ENCODE measurements at places on chromosomes 1 and 21. TPM values are rescaled to one million over a fixed set of nuclear protein-coding genes. Genes with fewer than 3 reads are reported as not detected.

DNA sequence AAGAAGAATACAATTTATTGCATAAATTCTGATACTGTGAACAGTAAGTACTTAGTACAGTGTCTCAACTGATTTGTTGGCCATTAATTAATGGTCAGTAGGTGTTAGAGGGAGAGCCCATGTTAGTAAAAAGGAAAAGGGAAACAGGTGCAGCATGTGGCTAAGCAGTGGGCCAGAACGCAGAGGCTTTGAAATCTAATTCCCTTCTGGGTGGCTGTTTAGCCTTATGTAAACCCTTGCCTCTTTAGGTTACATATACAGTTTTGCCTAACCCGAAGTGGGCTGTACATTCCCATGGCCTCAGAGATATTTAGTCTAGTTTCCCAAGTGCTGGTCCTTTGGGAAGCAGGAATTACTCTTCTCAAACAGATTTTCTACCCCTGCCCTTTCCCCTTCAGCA lies 43.5 kb upstream of the BCL9 start:
- no peak for DNase-seq

GRHL3 gene
- total RNA-seq: 5.7 TPM

GRCh38 chr1:26321315-26322041 lies 3.7 kb downstream of the CD52 start:
- peak; percentile 77 for DNase-seq

DNASE2B gene
- 0.26 TPM for total RNA-seq

AUNIP gene
- 5.9 TPM for total RNA-seq

DNA sequence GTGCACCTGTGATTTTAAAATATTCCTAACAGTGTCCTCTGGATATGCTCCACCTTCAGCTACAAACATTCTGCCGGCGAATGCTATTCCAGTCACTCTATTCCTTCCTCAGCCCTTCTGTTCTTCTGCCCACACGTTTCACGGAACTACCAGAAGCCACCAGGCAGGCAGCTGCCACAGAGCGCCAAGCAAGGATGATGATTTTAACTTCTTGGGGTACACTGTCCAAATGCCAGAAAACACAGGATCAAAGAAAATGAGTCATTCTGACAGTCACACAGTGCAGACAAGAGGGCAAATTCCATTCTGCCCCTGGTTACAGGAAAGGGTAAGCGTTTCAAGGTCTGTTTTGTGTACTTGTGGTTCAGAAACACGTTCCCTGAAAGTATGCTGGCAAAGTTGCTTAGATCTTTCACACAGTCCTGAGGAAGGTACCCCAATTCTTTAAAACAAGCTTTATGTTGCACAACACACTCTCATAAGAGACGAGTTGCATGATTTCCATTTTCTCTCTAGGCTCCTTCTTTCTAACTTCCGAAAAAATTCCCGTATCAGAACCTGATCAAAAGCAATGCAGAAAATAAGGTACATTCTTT lies 508.3 kb upstream of the PKN2 start:
- DNase-seq: no peak

GRCh38 chr1:208093754-208094719 lies 150.1 kb downstream of the PLXNA2 start:
- peak; percentile 41 for DNase-seq

PLD5 gene
- 3.0 TPM for total RNA-seq

DNA sequence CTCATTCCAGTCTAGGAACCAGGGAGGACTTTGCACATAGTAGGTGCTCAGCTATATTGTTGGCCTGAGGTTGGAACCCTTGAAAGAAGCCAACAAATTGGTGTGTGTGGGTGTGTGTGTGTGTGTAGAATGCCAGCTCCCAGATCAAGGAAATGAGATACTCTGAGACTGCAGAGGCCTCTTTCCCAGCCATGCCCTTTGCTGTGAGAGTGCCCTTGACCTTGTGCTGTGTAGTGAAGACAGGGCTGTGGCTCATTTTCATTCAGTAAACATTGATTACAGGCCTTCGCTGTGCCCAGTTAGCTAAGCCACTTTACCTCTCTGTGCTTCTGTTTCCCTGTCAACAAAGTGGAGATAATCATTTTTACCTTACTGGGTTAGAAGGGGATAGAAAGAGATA lies 3.2 kb downstream of the CYP4B1 start:
- no peak for DNase-seq

EXTL2 gene
- 46.3 TPM for total RNA-seq

GRCh38 chr1:12356004-12356890 lies 126.4 kb downstream of the VPS13D start:
- no peak for DNase-seq

- DNase-seq: no peak
These were observed 77.7 kb downstream of the TOMM20 start for GRCh38 chr1:235050911-235051360.

GRCh38 chr1:183989604-183990003 lies 47.9 kb downstream of the COLGALT2 start:
- no peak for DNase-seq

PLA2G2F gene
- total RNA-seq: not detected

PTGS2 gene
- total RNA-seq: 0.38 TPM

DNA sequence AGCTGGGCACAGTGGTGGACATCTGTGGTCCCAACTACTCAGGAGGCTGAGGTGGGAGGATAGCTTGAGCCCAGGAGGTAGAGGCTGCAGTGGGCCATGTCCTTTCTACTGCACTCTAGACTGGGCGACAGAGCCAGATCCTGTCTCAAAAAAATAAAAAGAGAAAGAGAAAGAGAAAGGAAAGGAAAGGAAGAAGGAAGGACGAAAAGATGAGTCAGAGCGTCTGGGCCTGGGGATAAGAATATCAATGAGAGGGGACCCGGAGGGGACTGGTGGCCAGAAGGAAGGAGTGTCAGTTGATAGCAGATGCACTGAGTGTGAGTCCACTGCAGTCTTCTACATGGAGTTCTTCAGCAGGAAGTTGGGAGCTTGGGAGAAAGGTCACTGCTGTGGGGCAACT lies 75.6 kb downstream of the SYT6 start:
- DNase-seq: no peak

ASCL5 gene
- 0.26 TPM for total RNA-seq

DNA sequence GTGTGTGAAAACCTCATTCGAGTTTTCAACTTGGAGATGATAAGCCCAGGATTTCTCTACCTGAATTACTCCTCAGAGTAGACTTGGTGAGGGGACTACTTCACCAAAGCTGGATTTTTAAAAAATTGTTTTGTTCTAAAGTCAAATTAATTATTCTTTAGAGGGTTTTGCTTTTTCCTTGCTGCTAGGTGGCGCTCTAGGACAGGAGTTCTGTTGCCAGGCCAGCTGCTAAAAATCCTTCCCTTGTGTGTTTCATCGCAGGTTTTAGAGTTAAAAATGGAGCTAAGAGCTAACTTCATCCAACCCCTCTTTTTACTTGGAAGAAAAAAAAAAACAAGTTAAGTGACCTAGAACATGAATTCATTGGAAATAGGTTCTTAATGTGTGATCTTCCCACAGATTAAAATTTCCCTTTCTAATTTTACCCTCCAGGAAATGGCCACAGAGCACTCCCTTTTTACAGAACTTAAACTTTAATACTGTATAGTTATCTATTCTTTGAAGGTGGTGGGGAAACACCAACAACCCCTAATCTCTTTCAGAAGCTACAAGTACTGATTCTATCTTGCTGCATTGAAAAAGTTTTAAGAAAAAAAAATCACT lies 36.7 kb upstream of the FAM163A start:
- peak; percentile 37 for DNase-seq

C1QTNF12 gene
- 1.7 TPM for total RNA-seq

- no peak for DNase-seq
These were observed 30.2 kb upstream of the CD1D start for GRCh38 chr1:158150523-158150922.

DNA sequence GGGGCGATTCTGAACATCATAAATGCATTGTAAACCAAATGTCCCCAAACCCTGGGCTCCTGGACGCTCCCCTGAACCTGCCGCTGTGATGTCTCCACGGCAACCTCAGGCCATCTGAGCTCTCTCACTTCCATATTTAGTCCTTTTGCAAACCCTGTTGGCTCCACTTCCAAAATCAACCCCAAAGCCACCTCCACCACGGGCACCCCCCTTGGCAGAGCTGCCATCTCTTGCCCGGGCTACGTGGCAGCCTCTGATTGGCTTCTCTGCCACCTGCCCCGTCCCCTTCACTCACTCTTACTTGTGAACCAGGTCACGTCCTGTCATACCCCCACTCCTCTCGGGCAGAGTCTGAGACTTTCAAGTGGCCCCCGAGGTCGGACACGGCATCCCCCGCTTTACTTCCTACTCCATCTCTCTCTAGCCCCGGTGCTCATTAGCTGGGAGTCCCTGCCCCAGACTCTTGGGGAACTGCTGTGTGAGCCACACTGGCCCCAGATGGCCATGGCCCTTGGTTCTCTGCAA lies 15.8 kb downstream of the PRXL2B start:
- DNase-seq: no peak

GRCh38 chr1:6026095-6026809 lies 19.4 kb upstream of the KCNAB2 start:
- no peak for DNase-seq

DNA sequence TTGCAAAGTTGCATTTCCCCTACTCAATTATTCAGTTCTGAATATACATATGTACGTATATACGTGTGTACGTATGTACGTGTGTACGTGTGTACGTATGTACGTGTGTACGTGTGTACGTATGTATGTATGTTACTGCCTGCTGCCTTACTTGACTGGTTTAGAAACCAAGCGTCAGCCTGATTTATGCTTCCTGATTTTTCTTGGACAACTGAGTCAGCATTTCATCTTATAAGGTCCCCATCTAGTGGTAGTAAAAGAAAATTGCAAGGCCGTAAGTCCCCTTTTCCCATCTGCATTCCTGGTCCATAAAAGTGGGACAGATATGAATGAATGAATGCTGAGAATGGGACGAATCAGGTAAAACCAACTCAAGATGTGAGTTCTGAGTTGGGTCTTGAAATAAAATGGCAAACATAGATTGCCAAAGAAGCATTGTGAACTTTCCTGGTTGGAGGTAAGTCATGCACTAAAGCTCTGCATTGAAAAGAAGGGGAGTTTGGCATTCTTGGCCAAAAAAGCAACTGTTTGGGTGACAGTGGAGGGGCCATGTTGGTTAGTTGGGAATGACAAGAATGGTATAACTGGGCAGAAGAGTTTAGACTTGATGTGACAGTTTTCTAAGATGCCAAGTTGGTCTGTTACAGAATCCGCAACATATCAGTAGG lies 76.4 kb upstream of the DNAH14 start:
- no peak for DNase-seq

DNA sequence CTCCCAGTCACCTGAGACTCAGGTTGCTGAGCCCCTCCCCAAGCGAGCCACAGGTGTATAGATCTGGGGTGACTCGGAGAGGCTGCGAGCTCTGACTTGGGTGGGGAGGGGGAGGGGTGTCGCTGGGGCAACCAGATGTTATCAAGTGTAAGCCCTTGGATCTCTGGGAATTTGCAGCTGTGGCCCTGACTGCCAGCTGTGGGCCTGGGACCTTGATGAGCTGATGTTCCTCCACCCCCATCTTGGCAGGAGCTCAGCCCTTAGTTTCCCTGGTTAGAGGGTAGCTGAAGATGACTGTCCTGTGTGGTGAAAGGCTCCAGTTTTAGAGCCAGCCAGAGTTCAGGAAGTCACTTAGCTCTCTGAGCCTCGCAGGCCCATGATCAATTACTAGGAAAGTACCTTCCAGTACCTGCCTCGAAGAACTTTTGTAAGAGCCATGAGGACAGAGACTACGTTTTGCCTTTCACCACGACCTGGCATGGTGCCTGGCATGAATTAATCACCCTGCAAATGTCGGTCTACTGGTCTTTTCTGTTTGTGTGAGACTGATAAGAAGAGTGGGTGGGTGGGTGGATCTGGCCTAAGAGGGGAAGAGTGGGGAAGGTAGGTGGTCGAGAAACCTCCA lies 55.8 kb downstream of the YARS1 start:
- no peak for DNase-seq

MAEL gene
- total RNA-seq: 0.13 TPM

- DNase-seq: no peak
These were observed 40.4 kb upstream of the LRRN2 start for GRCh38 chr1:204725821-204726448.

DNA sequence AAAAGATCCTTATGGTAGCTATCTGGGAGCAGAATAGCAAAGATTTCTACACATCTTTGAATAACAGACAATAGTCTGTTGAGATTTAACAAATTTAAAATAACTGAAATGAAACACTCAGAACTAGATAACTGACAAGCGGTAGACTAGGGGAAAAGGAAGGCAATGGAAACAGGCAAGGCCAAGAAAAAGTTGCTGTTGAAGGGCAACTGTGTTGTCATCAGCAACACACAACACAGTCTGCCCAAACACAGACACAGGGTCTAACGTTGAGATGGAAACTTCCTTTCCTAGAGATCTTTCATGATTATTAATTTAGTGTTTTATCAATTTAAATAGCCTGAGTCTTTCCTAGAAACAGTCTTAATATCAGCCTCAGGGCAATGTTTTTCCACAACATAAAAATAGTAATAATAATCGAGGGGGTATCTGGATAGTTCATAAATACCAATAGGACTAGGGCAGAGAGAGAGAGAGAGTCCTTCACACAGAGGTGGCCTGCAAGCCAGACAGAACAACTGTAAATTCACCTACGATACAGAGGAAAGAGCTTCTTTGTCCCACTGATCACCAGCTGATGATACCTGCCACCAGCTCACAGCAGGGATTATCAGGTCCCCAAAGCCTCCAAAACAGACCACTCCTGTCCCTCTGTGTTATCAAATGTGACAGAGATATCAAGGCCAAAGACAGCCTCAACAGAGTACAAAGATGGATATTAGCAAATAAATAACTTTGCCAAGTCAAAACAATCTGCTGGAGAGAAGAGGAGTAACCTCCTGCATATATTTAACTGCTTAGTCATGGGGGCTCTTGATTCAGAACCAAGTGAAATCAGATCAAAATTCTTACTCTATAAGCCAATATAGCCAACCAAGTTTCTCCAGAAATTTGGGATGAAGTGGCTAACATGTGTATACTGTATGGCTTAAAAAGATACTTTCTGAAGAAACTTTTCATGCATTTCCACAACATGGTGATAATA lies 245.3 kb downstream of the SLC45A1 start:
- no peak for DNase-seq

DNA sequence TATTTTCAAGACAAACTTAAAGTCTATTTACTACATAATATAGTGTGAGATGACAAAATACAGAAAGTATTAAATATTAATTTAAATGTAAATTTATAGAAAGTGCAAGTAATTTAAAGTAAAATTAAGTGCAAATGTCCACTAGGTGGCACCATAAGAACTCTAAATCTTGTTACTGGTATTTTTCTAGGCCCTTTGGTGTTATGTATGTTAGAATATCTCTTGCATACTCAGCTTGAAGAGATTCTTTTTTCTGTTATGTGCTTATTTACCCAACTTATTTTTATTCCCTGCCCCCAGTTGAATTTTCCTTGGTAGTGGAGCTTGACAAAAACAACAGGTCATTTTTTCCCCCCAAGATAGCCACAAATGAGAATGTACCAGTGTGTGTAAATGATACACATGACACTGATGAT lies 71.5 kb downstream of the RPS6KC1 start:
- no peak for DNase-seq

GRCh38 chr1:54219688-54220003 lies 19.7 kb downstream of the MRPL37 start:
- no peak for DNase-seq
